ENCODE measurements at places on chromosomes 7 and 10.
A peak's percentile ranks its signal among the peaks of the same experiment; 100 is the strongest.

DNA sequence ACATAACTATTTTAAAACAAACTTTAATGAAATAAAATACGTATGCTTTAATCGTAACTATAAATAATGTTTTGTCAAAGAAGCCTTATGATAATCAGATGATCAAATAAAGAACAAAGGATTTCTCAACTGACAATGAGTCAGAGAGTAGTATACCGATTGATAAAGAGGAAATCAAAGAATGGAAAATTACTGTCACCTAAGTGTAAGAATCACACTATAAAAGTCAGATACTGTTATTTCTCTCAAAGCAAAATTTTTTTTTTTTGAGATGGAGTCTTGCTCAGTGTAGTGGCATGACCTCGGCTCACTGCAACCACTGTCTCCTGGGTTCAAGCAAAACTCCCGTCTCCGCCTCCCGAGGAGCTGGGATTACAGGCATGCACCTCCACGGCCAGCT is 18.8 kb downstream of the DNAJC2 start:
- no peak for DNase-seq

DNA sequence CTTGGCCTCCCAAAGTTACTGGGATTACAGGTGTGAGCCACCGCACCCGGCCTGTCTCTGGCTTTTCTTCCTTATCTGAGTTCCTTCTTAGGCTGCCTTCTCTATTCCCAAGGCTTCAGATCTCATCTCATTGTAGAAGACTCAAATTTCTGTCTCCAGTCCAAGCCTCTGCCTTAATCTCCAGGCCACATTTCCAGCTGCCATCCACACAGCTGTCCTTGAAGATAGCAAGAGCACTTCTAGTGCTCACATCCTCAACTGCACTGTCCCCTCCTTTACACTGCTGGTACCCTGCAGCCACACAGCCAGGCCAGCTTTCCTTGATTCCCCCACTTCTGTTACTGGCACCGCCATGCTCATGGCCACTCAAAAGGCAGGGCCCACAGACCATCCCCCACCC is 35.6 kb downstream of the POLL start:
- DNase-seq, result no peak

DNA sequence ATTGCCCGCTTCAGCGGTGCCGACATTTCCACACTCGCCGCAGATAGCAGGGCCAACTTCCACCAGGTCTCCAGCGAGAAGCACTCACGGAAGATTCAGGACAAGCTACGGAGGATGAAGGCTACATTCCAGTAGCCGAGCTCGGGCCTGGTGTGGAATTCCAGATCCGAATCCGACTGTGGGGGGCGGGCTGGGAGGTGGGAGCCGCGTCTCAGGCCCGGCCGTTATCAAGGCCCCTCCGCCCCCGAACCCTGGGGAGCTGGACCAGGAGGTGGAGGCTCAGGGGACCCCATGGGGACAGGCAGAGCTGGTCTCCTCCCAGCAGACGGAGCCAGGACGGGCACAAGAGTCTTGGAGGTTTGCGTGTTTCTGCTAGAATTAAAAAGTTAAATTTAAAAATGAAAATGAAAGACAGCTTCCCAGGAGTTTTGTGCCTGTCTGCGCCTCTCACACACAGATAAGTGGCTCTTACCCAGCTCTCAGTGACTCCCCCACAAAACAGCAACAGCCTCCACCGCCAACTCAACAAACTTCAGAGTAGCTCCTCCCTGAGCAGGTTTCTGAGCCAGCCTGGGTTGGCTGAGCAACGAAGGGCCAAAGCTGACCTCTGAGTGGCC is 5.2 kb upstream of the UTF1 start:
- peak; percentile 9 for DNase-seq

- no peak for DNase-seq
Measured at GRCh38 chr7:107592361-107593024, 12.4 kb downstream of the BCAP29 start.

- DNase-seq, result no peak
Measured at GRCh38 chr7:1649751-1650326, 20.2 kb upstream of the ELFN1 start.

GRCh38 chr10:60399328-60399727 is 9.7 kb upstream of the ANK3 start:
- no peak for DNase-seq

DNA sequence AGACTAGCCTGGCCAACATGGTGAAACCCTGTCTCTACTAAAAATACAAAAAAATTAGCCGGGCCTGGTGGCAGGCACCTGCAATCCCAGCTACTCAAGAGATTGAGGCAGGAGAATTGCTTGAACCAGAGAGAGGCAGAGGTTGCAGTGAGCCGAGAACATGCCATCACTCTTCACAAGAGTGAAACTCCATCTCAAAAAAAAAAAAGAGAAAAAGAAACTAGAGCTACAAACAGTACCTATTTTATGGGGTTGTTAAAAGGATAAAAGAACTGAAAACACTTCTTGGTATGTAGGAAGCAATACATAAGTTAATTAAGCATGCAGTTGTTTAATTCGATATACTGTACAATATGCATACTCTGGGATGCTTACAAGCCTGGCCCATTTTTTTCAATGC is 216.9 kb downstream of the SORCS1 start:
- no peak for DNase-seq

DNA sequence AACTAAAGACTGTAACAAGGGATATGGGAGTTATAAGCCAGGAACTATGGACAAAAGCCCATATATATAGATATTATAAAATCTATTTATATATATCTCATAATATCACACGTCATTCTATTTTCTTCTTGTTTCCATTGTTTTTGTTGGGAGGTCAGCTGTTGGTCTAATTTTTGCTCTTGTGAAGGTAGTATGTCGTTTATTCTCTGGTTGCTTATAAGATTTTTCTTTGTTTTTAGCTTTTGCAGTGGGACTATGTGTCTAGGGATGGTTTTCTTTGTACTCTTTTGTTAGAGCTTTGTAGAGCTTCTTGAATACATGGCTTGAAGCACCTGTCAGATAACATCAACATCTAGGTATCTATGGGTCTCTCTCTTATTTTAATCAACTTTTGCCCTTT is 14.0 kb downstream of the ARL4A start:
- DNase-seq, result no peak

DNA sequence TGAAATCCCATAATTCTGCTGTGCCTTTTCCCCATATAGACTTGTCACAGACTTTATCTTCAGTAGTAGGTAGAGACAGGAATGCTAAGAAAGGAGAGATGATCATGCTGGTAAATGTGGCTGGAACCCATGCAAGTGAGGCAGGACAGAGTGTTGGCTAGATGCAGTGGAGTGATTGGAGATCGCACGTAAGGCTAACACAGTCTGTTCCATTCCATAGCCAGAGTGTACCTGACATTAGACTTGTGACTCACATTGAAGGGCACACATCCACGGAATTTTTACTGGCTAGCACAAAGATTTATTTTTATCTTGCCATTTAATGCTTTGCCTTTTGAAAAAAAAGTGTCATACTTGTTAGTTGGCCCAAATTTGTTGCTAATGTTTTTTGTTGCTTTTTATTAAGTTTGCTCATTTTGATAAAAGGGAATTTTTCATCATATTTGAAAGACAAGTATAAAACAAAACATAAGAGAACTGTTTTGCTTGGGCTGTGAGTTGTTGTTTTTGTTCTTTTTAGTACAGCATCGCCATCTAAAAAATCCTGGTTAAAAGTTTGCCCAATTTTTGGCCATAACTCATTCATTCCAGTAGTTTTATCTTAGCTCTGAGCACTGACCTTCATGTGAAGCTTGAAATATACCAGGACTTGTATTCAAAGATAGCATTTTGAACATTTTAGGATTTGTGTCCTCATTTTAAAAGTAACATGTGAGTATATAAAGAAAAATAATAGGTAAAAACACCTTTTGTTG is 81.0 kb downstream of the CPED1 start:
- no peak for DNase-seq

- peak; percentile 80 for DNase-seq
Measured at GRCh38 chr10:32056136-32057035, at the start of gene KIF5B. Gene KIF5B, minus strand, starts transcription at chr10:32056425. Its CDS starts 452 bp downstream, at chr10:32055973.

DNA sequence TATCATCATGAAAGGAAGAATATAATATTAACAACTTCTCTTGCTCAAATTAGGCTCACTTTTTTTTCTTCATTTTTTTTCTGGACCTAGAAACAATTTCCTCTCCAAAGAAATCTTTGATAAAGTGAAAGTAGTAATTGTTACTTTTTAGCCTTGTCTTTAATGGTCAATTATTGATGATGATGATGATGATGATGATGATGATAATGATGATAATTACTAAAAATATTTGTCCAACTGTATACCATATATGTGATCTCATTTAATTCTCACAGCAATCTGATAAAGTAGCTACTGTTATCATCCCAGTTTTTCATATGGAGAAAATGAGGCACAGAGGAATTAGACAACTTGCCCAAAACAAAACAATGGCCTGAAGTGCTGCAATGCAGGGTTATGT is 12.8 kb downstream of the PRKG1 start:
- DNase-seq, result no peak

GRCh38 chr10:17199351-17199804 is 2.1 kb downstream of the TRDMT1 start:
- no peak for DNase-seq

GRCh38 chr10:61039868-61040267 is 95.9 kb upstream of the RHOBTB1 start:
- DNase-seq, result no peak

DNA sequence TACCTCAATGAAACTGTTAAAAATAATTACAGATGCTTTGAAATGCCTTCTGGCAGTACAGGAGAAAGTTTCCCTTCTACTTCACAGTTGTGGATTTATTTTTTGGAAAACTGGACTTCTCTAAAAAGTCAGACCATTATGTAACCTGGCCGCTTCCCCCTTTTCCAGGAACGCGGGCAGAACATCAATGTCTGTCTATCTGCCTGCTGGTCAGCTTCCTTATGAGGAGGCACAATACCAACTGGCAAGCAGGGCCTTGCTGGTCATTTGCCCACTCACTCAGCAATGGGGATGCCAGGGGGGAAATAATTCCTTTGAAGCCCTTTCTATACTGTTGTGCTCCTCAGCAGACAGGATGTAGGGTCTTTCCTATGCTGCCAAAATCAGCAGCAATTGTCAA is 22.5 kb upstream of the ADRB1 start:
- DNase-seq, result peak; percentile 71

DNA sequence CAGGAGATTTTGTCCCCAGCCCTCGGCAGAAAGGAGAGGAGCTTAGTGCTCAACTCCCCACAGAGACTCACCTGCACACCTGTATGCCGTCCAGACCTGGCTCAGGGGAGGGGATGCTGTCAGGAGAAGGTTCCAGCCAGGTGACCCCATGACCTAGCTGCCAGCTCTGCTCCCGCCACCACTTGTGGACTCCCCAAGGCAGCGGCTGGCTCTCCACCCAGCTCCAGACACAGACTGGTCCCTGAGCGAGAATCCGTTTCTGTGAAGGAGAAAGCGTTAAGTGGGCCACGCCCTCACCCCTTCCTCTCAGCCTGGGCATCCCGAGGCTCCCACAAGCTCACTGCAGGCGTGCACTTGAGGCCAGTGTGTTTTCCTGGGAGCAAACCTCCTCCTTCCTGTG is 76.4 kb downstream of the RGS10 start:
- DNase-seq, result no peak

GRCh38 chr7:17758008-17758407 is 182.3 kb downstream of the SNX13 start:
- DNase-seq, result no peak

- DNase-seq, result no peak
Measured at GRCh38 chr7:48955916-48956315, 31.6 kb downstream of the CDC14C start.

- DNase-seq, result peak; percentile 73
Measured at GRCh38 chr7:132930881-132931280, 151.0 kb downstream of the CHCHD3 start.
